ENCODE measurements at places on chromosomes 7 and 10.
A peak's percentile ranks its signal among the peaks of the same experiment; 100 is the strongest.

DNA sequence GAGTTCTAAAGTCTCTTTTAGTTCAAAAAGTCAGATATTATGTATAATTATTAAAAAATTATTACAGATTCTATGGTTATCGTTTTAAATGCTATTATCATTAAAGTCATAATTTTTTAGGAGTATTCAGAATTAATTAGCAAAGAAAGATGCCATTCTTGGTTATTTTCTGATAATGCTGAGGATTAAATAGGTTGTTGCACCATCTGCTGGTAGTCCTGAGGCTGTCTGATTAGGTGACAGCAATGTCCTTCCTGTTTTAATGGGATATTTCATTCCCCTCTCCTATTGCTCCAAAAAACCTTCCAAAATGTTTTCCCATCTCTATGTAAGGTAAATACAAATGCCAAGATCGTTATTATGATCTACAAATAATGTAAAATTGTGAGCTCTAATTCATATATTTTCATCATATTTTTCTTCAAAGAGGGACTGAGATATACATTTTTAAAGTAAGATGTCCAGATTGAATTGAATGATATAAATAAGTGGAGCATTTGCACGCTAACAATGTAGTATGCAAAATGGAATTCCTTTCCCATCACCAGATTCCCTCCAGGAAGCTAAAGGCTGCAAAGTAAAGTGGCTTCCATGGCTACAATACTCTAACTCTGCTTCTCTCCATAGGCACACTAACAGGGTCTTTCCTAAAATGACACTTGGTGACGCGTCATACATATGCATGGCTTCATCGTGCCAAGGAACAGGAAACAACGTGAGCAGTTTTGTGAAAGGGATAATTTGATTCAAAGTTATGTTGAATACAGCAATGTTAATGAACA lies 58.8 kb upstream of the AKR1E2 start:
- peak; percentile 27 for DNase-seq

- DNase-seq, result peak; percentile 33
Observed at GRCh38 chr10:31319602-31320549, 860 bp downstream of the ZEB1 start.

GRCh38 chr7:155865830-155866525 lies 53.7 kb upstream of the SHH start:
- DNase-seq, result no peak

GRCh38 chr10:88911851-88912250 lies 31.8 kb downstream of the STAMBPL1 start:
- DNase-seq, result no peak

DNA sequence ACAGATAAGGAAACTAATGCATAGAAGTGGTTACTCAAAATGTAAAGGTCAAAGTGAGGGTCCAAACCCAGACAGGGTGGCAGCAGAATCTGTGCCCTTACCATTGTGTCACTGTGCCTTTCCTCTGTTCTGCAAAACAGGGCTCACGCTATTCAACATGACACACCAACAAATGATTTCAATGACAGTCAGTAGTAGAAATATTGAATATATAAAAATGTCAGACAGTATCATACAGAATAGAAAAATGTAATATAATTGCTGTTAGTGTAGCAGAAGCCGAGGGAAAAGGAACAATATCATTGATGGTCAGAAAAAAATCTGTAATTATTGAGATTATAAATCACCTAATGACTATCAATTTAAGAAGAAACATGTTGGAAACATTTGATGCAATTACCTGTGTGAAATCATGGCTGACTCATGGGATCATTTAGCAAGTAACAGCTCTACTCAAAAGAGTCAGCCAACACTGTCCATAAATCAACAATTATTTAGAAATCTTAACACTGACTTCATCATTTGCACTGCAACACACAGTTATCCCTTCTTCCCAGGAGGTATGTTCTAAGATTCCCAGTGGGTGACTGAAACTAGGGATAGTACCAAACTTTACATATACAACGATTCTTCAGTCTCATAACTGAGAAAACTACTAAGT lies 198.7 kb downstream of the DGKI start:
- DNase-seq, result no peak
